ENCODE measurements at places on chromosomes 2 and 18.

- no peak for DNase-seq
These were observed 22.5 kb upstream of the SIGLEC15 start for GRCh38 chr18:45802814-45803492.

DNA sequence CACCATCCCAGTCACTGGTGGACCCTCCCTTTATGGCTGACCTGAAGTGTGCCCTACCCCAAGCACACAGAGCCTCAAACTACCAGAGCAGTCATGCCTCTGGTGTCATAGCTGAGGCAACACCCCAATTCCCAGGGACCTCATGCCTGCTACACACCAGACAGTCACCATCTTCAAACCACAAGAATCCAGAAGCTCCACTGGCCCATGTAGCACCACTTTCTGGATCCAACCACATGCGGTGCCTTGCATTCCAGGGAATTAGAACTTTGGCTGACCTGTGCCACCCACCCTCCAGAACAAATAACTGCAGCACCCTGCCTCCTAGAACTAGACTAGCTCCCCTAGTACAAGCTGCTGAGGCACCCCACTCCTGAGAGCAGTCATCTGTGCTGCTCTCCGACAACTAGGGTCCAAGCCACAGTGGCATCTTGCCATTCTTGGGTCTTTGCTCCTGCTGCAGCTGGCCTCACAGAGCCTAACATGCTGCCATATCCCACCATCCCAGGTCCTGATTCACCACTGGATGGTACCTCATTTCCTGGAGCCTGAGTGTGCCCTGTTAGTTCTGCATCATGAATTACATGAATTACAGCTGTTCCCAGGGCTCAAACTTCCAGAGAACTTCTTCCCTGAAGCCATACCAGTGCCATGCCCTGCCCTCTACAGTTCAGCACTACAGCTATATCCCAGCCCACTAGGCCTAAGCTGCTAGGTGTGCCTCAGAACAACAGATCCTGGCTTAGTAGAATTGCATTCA lies 243.8 kb upstream of the CHST9 start:
- DNase-seq = no peak

GRCh38 chr2:239398521-239398921 lies 2.3 kb downstream of the HDAC4 start:
- no peak for DNase-seq

- no peak for DNase-seq
These were observed 20.3 kb downstream of the STRADB start for GRCh38 chr2:201471732-201472393.

DNA sequence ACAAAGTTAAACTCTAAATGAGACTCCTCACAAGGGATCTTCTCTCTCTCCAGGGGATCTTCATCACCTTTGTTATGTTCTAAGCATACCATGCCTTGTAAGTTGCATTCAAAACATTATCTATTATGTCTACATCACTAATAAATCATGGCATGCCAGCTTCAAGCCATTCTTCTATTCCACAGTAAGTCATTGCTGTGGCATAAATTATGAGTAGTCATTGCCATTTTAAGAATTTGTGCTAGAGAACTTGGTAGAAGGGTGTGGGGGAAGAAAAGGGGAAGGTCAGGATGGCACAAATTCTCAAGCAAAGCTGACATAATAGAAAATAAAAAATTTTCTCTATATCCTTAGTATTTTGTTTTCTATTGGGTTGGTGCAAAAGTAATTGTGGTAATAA lies 33.5 kb downstream of the BARD1 start:
- DNase-seq = no peak

DNA sequence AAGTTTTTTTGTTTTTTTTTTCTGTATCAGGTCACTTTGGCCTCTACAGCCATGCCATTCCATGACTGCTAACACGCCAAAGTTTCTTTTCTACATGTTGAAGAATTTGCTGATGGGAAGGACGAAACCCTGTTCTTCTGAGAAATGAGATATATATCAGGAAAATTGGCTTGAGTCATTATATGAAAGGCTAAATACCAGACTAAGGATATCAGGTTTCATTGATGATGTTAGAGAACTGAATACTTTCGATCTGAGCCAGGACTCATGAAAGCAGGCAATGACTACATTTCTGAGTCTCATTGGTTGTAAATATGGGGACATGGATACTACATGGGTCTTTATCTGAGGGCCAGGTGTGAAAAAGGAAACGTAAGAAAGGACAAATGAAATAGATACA lies 181.4 kb downstream of the OSR1 start:
- DNase-seq = no peak

DNA sequence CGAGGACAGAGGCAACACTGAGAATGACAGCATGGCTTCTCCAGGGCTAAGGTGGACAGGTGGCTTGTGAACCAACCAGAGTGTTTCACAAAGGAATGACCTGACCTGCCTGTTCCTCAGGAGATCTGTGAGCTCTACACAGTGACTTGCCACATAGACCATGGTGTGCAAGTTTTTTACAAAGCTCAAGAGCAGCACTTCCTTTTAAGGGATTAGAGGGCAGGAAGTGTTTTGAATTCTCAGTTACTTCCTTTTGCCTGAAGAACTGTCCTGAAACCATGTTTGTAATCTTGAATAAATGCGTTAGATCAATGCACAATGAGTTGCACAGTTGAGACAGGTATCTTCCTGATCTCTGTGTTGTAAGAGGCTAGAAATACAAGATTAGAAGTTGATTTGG lies 421.9 kb downstream of the THSD7B start:
- DNase-seq = no peak

GRCh38 chr2:59301466-59302402 lies 1060.6 kb upstream of the FANCL start:
- peak; percentile 34 for DNase-seq

DNA sequence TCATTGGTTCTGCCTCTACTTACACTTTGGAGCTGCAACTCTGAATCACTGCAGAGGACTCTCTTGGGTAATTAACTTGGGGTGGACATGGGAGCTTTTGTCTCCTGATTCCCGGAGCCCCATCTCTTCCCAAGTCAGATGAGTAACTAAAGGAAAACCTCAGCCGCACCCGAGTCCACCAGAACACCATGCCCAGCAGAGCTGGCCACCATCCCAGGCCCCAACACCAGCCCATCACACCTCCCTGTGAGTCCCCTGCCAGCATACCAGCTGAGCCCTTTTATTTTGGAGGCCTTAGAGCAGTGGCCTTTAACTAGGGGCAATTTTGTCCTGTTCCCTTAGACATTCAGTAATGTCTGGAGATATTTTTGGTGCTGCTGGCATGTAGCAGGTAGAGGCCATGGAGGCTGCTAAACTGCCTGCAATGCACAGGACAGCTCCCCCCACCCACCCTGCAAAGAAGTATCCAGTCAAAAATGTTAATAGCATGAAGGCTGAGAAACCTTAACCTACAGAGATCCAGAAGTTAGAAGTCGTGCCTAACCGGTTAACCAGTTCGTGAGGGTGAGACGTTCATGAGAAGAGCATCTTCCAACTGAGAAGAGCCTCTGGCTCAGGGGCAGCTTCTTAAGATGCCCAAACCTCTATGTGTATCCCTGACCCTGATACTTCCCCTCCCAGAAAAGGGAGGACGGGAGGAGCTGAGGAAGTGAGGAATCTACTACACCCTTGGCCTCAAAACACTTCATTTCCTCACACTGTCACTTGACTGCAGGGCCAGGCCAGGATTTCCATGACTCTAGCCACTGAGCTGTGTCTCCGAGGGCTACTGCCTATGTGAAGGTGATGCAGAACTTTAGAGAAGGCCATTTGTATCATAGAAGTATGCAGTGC lies 139.9 kb upstream of the EPAS1 start:
- DNase-seq = no peak

GRCh38 chr2:59177748-59178147 lies 936.6 kb upstream of the FANCL start:
- no peak for DNase-seq

- no peak for DNase-seq
These were observed 29.1 kb upstream of the SCLY start for GRCh38 chr2:238031751-238032150.

Data from colonic mucosa (tissue), 4 donors.